ENCODE measurements at places on chromosomes 1 and 21. TPM values are rescaled to one million over a fixed set of nuclear protein-coding genes. Genes with fewer than 3 reads are reported as not detected.

DNA sequence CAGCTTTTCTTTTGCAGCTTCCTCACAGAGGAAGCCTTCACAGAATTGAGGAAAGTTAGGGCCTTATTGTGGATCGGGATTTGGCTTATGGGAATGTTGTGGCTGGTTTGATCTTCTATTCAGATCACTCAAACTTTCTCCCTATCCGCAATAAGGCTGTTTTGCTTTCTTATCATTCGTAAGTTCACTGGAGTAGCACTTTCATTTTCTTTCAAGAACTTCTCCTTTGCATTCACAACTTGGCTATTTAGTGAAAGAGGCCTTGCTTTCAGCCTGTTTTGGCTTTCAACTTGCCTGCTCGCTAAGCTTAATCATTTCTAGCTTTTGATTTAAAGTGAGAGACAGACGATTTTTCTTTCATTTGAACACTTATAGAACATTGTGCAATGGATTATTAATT is 181.9 kb upstream of the B3GALT2 start:
- DNase-seq, result no peak

DNA sequence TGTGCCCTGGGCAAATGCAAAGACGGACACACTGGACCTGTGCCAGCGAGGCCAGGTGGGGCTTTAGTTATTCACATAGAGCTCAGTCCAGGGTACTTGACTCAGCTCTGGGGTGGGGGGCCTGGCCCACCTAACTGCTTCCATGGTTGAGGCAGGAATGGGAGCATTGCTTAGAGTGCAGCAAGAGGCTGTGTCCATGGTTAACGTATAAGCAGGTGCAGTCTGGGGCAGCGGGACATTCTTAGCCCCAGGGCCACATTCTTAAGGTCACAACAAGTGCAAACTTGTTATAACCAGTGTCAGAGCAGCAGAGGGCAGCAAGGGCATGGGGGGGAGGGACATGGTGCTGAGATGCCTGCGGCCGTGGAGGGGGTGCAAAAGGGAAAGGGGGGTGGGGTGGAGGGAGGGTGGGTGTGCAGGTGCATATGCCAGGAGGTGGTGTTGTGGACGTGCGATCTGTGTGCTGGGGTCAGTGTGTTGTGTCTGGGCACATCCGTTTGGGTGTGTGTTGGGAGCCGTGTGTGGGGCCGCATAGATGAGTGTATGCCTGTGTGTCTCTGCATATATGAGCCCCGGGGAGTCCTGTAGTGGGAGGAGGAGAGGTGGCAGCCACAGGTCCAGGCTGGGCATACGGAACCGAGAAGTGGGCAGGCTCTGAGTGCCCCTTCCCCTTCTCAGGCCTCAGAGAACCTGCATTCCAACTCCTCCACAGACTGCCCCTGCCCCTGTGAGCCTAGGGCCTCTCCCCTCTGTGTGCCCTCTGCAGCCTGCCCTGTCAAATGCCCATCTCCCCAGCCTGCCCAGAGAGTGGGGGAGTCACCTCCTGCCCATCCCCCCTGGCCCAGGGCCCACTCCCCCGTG is 8.4 kb downstream of the KCNJ10 start:
- DNase-seq, result no peak

GRCh38 chr1:35377555-35377954 is 109.0 kb downstream of the ZMYM4 start:
- DNase-seq, result no peak

DNA sequence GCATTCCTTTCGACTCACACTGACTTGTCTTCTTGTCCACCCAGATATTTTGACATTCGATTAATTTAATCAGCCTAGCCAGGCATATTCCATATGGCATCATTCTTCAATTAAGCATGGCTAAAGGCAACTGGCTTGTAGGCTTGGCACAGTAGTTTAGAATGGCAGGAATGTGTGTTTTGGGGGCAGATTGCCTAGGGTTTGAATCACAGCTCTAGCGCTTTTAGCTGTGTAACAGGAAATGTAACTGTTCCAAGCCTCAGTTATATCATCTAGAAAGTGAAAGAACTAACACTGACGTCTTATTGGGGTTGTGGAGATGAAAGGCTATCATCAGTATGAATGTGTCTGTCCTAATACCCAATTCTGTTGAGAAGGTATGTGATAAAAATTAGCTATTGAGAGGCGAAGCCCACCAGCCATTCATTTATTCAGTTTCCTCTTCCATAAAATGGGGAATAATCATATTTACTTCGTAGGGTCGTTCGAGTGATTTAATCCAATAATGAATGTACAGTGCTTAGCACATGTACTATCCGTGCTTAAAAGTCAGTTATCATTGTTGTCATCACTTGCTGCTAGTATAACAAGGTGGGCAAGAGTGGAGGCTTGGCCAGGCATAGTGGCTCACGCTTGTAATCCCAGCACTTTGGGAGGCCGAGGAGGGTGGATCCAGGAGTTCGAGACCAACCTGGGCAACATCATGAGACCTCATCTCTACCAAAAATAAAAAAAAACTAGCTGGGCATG is 41.6 kb upstream of the GRHL3 start:
- DNase-seq, result peak; percentile 64

- no peak for DNase-seq
Observed at GRCh38 chr1:22751124-22751531, 40.5 kb downstream of the EPHB2 start.

- no peak for DNase-seq
Observed at GRCh38 chr1:232184561-232185530, 445.1 kb downstream of the SIPA1L2 start.

OR4F29 gene
- total RNA-seq, result not detected

AKR1A1 gene
- total RNA-seq, result 193 TPM

PLA2G2D gene
- not detected for total RNA-seq

TIE1 gene
- total RNA-seq, result 0.23 TPM

MRPL37 gene
- total RNA-seq, result 162 TPM

Data from activated CD4-positive, alpha-beta T cell treated with anti-CD3 and anti-CD28 coated beads, Interleukin-2, amount 10 ng/mL, durations not matched to agents 24 days and 14 days (primary cell).